ENCODE measurements at places on chromosomes 6 and 20.

- DNase-seq, result no peak
Observed at GRCh38 chr6:125781314-125781868, 9.4 kb upstream of the NCOA7 start.

DNA sequence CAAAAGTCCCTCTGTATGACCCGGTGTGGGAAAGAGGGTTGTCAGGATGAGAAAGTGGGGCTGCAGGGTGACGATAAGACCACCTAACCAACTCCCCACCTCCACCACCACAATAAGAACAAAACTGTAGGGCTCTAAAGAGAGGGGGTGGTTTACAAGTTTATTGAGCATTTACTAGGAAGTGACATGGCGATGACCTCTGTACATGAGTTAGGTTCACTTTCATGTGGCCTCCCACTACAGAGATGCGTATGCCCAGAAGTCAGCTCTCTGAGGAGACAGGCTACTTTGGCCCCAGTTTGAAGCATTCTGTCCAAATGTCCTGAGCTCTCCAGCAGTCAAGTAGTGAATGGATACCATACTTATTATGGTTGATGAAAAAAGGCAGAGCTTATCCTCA lies 28.7 kb upstream of the PI16 start:
- no peak for DNase-seq

- DNase-seq, result no peak
Observed at GRCh38 chr6:107545763-107546162, 55.8 kb downstream of the SOBP start.

DNA sequence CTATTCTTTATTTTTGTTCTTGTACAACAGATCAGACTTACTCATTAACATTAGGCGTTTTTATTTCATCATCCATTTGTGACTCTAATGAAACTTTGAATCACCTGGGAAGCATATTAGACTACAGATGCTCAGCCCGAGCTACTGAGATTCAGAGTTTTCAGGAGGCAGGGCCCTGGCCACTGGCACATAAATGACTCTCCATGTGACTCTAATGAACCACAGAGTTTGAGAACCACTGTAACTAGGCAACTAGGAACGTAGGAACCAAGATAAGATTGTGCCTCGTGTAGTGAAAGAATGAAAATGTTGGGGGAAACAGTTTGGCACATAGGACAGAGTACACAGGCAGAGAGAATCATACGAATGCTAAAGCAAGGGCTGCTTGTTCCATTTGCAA lies 405.9 kb upstream of the BTBD3 start:
- no peak for DNase-seq

GRCh38 chr6:72042088-72042487 lies 155.7 kb downstream of the RIMS1 start:
- DNase-seq, result no peak

DNA sequence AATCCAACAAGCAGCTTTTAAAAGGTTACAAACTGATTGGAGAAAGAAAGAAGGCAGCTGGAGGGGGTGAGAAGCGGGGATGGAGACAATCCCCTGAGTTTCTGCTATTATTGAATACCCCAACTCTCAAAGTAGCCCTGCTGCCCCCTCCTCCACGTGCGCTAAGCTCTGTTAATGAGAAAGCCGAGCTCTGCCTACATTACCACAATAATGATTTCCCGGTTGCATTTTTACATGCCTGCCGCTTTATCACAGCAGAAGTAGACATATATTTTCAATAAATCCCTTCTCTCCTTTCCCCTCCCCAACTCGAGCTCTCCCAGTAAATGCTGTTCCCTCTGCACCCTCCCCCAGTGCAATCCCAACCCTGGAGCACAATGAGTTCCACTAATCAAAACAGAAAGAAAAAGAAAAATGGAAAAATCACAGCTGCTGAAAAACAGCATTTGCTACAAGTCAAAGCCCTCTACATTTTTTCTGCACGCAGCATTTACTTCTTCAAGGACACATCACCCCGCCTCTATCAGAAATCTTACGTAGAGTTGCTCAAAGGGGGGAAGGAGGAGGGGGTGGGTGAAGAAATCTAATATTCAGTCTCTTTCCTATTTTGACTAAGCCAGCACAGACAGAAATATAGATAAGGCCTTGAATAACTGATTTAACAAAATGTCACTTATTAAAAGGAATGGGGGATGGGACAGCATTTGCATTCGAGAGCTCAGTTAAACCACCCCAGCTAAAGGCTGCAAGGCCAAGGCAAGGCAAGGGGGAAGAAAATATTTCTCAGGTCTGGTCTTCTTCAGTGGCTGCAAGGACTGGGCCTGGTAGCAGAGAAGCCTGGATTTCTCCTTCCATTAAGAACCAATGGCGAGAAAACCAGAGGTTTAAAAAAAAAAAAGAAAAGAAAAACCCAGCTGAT lies 10.7 kb downstream of the TRERF1 start:
- DNase-seq, result no peak

- no peak for DNase-seq
Observed at GRCh38 chr6:63418741-63419140, 99.0 kb upstream of the LGSN start.

GRCh38 chr6:51199105-51199552 lies 380.5 kb downstream of the TFAP2B start:
- DNase-seq, result no peak

- no peak for DNase-seq
Observed at GRCh38 chr6:147170269-147170668, 33.9 kb upstream of the STXBP5 start.

- DNase-seq, result no peak
Observed at GRCh38 chr6:19408331-19408730, 428.8 kb upstream of the ID4 start.

GRCh38 chr20:62494537-62494936 lies 18.7 kb upstream of the GATA5 start:
- DNase-seq, result no peak

GRCh38 chr20:38421915-38422314 lies 13.2 kb downstream of the SNHG17 start:
- DNase-seq, result no peak

DNA sequence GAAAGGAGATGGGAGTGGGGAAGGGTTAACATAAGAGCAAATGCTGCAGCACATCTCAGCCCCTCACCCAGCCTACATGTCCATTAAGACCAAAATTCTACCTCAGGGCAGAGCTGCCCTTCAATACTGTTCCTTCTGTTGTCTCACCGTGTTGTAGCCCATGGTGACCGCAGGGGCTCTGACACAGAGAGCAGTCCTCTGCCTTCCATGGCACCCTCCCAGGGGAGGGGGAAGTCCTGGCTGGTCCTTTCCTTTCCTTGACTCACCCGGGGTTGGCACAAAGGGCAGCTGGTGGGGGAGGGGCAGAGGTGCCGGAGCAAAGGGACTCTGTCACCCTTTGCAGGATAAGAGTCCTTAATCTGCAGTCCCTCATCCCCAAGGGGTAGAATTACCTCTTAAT lies 15.2 kb downstream of the NKX2-2 start:
- no peak for DNase-seq

DNA sequence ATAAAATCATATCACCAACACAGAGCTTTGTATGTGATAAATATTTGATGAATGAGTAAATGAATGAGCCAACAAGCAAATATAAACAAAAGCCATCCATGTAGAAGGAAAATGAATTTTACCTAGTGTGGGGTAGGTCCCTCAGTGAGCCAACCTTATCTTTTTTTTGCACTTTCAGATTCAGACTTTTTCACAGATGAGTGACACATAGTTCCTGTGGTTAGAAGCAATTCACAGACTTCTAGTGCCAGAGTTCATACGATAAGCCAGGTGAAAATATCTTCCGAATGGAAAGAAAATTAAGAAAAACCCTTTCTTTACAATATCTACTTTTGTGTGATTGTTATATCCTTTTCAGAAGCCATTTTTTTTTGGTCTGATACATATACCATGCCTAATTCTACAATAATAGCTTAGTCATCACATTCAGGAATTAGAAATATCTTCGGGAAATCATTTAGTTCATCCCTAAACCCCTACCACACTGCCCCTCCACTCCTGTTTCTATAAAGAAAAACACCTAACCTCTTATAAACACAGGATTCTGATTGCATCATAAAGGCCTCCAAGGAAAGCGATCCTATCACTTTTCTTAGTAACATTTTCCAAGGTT lies 82.7 kb upstream of the CNR1 start:
- no peak for DNase-seq

DNA sequence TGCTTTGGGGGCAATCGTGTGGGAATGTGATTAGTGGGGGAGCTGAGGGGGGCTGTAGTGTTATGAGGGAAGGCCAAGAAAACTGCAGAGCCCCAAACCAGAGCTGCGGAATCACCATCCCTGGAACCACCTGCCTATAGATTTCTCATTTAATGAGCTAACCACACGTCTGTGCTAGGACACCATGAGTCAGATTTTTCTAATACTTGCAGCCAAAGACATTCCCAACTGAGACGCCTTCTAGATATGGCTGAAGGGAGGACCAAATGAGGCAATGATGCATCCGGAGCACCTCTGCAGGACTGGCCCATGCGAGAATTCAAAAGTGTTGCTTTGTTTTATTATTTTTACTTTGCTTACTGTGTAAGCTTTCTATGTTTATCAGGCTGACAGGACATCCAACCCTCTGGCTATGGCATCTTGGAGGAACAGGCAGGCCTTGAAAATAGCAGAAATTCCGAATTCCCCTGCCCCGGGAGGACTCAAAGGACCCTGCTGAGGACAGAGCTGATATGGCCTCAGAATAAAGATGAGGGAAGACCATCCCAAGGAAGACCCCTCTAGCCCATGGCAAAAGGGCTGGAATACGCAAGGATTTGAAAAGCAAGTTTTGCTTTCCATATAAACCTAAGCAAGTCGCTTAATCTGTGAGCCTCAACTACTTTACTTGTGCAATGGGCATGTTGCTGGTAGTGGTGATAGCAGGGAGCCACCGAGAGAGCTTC lies 3.1 kb upstream of the PTGIS start:
- DNase-seq, result no peak

DNA sequence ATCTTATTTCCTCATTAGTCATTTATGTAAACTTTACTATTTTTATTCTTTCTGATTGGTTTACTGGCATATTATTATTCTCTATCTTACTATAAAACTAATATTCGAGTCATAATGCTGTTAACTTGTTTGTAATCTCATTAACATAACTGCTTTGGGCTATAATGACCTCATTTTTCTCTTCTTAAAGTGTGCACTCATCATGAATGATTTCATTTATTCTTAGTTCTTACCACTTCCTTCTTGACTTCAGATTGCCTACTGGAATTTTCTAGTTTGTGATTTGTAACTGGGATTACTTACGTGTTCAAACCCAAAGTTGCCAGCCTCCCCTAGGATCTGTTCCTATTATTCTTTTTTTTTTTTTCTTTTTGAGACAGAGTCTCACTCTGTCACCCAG lies 91.8 kb upstream of the TNFAIP3 start:
- DNase-seq, result no peak

DNA sequence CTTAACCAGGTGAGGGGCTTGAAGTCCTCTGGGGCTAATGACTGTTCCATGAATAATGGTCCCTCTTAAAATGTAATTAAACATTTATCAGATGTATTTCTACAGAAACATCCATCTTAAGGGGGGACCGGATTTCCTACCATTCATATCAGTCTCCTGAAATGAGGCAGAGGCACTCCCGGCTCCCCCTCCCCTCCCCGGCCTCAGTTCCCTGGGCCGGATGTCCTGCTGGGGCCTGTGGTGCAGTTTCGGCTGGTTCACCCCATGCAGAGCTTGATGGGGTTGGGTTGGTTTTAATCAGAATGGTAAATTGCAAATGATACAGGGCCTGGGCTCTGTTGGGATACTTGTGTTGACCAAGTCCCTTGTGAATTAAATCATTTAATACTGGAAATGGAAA lies 349.4 kb downstream of the PREX1 start:
- DNase-seq, result no peak

DNA sequence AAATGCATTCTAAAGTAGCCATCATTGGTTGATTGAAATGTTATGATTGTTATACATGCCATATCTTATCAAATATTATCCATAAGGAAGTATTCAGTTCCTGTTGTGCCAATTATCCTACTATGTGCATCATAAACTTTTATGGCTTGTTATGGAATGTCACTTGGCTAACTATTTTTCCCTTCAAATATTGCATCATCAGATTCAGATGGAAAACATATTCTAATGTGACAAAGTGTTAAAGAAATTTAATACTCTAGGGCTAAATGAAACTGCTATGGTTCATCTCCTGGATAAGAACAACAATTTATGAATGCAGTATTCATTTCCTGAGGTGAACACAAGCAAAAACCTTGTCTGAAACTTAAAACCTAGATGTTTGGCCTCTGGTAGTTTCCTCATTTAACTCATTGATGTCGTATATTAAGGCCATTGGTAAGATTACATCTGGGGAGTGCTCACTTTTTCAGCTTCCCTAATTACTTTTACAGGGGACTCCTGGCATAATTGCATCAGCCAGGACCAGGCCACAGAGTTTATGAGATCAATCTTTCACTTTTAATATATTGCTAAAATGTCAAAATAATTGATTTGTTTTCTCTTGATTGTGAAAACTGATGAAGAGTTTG lies 134.9 kb upstream of the CEP162 start:
- DNase-seq, result no peak

GRCh38 chr6:129472239-129472638 lies 237.7 kb downstream of the ARHGAP18 start:
- DNase-seq, result no peak

DNA sequence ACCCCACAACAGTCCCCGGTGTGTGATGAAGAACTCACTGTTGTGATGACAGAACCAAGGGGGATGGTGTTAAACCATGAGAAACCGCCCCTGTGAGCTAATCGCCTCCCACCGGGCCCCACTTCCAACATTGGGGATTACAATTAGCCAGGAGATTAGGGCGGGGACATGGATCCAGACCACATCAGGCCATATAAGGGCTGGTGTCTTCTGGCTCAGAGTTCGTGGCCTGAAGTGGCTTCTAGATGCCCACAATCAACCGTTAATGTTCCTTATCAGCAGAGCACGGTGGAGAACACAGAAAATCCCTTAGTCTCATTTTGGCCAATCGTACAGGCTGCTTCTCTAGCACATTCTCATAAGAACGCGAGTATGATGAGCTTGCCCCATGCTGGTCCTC lies 10.9 kb upstream of the MAS1 start:
- DNase-seq, result no peak

GRCh38 chr20:61459705-61460104 lies 207.6 kb downstream of the CDH4 start:
- no peak for DNase-seq

- DNase-seq, result no peak
Observed at GRCh38 chr6:125357515-125358256, 55.9 kb upstream of the HDDC2 start.

DNA sequence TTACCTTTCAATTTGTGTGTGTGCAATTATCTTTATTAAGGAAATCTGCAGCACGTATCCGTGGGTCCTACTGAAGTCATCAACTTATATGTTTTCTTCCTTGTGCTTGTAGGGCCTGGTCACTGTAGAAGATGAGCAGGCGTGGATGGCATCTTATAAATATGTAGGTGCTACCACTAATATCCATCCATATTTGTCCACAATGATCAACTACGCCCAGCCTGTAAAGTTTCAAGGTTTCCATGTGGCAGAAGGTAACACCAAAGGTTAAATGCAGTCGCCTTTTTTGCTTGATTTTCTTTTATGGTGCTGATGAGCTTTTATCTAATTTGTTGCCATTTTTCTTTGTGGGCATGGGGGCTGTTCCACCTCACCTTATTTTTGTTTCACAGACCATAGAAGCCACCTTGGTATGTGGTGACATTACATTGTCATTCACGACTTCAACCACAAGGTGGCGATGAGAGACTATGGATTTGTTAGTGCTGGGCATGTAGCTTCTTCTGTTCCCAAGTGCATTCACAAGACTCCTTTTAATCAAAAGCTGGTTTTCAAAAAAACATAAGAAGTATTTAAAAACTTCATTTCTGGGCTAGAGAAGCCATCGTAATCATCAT lies 106.5 kb upstream of the LAMP5 start:
- peak; percentile 13 for DNase-seq

All from NCI-H1092 (cell line).